ENCODE measurements at places on chromosomes 5 and 9. TPM values are rescaled to one million over a fixed set of nuclear protein-coding genes. Genes with fewer than 3 reads are reported as not detected.

SELENOP gene
- total RNA-seq = 63.2 TPM

SLCO4C1 gene
- total RNA-seq = under 0.01 TPM

DNAJC18 gene
- 8.7 TPM for total RNA-seq

C9 gene
- total RNA-seq = 1.1 TPM

PCDHGB4 gene
- 11.3 TPM for total RNA-seq

LMAN2 gene
- 332 TPM for total RNA-seq

CDX1 gene
- 0.12 TPM for total RNA-seq

Data from uterine smooth muscle cell (primary cell).